ENCODE measurements at places on chromosomes 5 and 9.

- no peak for DNase-seq
These were observed 33.1 kb downstream of the RPS23 start for GRCh38 chr5:82244854-82245635.

DNA sequence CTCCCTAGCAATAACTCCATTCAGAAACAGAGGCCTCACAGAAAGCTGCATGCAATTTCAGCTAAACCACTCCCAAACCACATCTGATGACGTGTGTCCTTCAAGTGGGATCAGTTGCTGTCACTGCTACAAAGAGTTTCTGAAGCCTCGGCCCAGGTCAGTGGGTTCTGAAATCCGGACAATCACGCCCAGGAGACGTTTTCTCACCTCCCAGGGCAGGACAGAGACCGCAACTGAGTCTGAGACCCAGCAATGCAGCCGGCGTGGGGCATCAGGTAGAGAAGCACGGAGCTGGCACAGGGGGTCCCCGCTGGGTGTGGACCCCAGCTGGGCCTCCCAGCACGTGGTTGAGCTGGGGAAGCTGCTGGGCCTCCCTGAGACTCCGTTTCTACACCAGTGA lies 2.6 kb upstream of the UBE2QL1 start:
- DNase-seq, result no peak

DNA sequence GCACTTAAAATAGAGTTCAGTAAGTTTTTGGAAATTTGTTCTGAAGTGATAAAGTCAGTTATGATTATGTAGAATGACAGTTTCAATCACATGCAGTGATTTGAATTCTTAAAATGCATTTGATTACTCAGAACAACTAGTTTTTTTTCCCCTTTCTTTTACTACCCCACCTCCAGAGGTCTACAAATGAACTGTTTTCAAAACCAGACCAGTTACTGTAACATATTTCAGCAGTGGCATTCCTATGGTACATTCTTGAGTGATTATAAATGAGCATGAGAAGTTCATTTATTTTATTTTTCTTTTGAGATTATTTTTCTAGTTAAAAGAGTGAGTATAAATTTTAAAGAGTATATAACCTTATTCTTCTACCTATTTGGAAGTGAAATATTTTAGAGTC lies 71.6 kb downstream of the NNT start:
- DNase-seq, result no peak

GRCh38 chr9:133956520-133957076 lies 35.5 kb downstream of the VAV2 start:
- no peak for DNase-seq

- no peak for DNase-seq
These were observed 59.0 kb upstream of the KLF4 start for GRCh38 chr9:107548298-107549142.

GRCh38 chr5:74326571-74327338 lies 313.8 kb downstream of the ENC1 start:
- no peak for DNase-seq
